ENCODE measurements at places on chromosomes 3 and 15.
A peak's percentile ranks its signal among the peaks of the same experiment; 100 is the strongest.

DNA sequence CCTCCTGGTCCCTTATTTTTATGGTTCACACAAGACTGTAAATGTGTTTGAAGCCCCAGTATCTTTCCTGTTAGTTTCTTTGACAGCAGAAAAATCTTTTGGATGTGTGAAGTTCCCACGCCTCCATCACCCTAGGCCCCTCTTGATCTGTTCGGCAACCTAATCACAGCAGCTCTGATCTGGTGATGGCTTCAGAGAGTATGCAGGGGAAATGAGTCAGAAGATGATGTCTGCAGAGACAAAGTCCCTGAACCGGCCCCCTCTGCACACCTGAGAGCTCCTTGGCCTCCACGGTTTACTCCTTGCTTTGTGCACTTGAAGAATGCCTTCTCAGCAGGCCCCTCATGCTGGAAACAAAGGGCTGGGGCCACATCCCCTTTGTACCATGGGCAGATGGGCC, 63.5 kb downstream of the CLDN11 start:
- DNase-seq = no peak

- DNase-seq = no peak
Observed at GRCh38 chr3:72889310-72890165, 1.7 kb downstream of the GXYLT2 start.

DNA sequence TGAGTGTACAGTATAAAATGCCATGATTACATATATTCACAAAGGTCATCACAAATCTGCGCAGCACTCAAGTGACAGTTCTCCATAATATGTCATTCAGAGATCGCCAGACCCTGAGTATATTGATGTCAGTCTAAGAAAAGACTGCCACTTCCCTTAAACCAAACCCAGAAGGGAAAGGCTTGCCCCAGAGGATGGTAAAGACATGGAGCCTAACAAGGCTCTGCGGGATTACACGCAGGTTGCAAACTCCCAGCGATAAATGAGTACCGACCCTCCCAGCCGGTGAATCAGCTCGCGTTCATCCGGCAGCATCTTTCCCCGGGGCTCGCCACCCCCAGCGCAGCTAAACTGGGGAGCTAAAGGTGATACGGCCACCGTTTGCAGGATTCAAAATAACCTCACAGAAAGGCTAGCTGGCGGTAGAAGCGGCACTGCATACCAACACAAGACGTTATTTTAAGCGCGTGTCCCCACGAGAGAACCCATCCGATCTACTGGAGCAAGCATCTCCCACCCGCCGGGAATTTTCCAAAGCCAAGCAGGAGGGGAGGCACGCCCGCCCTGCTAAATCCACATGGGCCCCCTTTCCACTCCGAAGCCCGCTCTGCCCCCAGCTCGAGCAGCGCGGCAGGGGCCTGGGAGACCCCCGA, 643 bp downstream of the MYO5A start:
- DNase-seq = peak; percentile 63

DNA sequence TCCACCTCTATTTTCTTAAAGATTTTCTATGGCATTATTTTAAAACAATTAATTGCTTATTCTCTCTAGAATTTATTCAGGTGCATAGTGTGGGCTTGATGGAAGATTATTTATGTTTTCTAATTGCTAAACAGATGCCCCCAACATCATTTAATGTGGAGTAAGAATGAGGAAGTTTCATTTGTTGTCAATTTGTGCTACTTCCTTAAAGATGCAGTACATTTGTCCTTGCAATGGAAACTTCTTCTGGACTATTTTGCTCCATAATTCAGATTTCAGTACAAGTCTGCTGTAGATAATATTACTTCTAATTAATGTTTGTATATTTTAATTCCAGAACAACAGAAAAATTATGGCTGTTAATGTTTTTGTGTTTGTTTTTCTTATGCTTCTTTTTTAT, 104.8 kb downstream of the TGFBR2 start:
- DNase-seq = no peak

GRCh38 chr3:43752905-43753304, 62.2 kb downstream of the ABHD5 start:
- no peak for DNase-seq

DNA sequence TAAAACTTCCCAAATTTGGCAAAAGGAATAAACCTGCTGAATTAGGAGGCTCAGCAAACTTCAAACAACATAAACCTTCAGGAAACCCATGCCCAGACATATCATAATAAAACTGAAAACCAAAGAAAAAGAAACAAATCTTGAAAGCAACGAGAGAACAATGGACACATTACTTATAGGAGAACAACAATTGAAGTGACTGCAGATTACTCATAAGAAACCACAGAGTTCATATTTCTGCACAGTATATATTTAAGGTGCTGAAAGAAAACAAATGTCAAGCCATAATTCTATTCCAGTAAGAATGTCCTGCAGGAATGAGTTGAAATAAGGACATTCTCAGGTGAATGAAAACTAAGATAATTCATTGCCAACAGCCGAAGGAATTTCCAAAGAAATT, 80.8 kb upstream of the PROK2 start:
- no peak for DNase-seq

- no peak for DNase-seq
Observed at GRCh38 chr3:71463617-71464016, 119.9 kb downstream of the FOXP1 start.

- no peak for DNase-seq
Observed at GRCh38 chr3:66401157-66401550, 99.7 kb downstream of the LRIG1 start.

DNA sequence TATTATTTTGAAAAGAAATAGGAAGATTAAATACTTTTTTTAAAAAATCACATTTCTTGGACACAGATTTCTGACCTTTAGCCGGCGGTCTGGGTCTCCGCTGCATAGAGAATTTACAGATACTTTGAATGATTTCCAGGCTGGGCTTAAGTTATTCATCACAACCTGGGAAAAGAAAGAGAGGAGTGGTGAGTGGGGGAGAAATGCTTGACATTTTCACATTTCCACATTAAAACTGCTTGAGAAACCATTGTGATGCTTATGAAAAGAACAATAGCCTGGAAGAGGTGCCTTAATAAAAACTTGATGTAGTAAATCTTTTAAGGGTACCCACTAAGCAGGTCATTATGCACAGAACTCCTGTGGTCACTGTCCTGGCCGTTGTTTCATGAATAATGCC, 166.8 kb upstream of the MRPL3 start:
- no peak for DNase-seq

GRCh38 chr15:32669896-32670611, 28.5 kb downstream of the SCG5 start:
- no peak for DNase-seq

- DNase-seq = no peak
Observed at GRCh38 chr3:35498506-35499210, 140.7 kb upstream of the ARPP21 start.

- DNase-seq = no peak
Observed at GRCh38 chr3:143726727-143727126, 121.5 kb downstream of the SLC9A9 start.

- no peak for DNase-seq
Observed at GRCh38 chr15:66644000-66644787, 57.8 kb upstream of the SMAD6 start.

GRCh38 chr15:63379492-63380150, 2.0 kb downstream of the CA12 start:
- DNase-seq = no peak

GRCh38 chr3:70992131-70992530, 591.4 kb downstream of the FOXP1 start:
- DNase-seq = no peak

DNA sequence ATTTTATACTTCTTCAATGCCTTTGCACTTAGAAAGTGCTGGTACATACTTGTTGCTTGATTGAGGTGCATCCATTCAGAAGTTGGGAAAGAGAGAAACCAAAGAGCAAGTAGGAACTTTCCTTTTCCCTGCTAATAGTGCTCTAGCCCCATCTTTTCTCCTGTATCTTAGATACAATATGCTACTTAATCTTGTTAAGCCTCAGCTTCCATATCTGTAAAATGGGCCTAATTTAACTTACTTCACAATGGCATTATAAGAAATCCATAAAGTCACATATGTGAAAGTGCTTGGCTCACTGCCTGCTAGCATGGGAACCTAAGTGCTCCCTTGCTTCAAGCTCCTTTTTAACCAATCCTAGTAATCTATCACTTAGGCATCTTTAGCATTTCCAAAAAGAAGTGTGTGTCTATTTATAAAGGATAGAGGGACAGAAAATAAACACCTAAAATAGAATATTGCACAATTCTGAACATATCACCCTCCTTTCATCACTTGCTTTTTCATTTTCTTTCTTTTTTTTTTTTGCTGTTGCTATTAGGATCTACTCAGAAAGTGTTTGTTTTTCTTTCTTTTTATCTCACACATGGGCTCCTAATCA, 28.1 kb downstream of the KCNAB1 start:
- no peak for DNase-seq

DNA sequence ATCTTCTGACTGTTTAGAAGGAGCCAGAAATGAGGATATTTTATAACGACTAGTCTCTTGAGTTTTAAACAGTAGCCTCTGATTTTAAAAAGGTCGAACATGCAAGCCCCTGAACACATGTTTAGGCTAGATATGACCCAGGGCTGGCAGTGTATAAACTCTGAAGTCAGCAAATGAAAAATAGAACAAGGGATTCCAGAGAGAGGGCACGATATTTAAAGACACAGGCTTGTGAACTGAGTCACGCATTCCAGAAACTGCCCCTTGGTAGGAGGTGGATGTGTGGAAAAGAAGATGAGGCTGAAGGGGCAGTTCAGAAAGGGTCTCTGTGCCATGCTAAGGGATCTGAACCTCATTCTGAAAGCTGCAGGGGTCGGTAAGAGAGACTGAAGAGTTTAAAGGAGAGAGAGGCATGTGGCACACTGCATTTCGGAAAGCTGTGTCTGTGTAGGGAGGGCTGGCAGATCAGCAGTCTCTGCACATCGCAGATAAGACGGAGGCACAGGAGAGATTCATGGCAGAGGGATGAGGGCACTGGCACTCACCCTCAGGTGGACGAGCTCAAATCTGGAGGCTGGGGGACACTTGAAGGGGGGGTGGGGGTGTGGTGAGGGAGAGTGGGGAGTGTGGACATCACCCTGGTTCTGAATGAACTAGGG, 22.1 kb downstream of the ST8SIA2 start:
- no peak for DNase-seq

DNA sequence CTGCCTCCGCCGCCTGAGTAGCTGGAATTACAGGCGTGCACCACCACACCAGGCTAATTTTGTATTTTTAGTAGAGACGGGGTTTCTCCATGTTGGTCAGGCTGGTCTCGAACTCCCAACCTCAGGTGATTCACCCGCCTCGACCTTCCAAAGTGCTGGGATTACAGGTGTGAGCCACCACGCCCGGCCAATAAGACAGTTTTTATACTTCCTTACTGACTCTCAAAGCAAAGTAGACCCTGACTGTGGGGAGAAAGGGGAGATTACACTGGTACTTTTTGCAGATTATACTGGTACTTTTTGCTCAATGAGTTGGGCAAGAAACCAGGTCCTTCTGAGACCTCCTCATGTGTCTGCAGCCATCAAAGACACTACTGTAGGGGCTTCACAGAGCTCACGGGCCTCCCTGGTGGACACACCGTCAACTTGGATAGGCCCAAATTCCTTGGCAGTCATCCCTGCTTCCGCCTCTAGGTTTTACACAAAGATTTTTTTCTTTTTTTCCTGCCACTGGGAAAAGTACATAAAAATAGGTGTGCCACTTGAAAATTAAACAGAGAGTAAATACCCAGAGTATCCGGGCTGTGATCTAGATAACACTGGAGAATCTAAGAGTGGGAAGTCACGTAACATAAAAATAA, 143.3 kb upstream of the WNT5A start:
- no peak for DNase-seq

GRCh38 chr3:38586546-38587520, 62.7 kb downstream of the SCN5A start:
- no peak for DNase-seq

DNA sequence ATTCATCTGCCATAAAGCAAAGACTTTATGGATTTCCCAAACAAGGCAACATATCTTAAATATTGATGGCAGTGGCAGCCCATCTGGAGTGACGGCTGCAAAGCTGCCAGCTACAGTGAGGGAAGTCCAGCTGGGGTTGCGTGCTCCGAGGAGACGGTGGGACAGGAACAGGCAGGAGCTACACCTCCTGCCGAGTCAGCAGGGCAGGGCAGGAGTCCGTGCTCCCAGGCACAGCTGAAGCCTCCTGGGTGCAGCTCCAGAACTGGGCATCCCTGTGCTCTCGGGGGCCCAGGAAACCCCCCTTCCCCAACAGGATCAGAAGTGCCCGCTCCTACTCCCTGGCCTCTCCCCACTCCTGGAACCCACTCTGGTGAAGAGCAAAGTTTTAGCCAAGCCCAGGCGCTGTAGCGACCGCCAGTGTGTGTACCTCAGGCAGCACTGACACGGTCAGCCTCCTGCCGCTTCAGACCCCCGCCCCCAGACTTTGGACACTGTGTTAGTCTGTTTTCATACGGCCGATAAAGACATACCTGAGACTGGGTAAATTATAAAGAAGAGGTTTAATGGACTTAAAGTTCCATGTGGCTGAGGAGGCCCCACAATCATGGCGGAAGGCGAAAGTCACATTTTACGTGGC, 556.4 kb upstream of the CCDC54 start:
- DNase-seq = no peak

DNA sequence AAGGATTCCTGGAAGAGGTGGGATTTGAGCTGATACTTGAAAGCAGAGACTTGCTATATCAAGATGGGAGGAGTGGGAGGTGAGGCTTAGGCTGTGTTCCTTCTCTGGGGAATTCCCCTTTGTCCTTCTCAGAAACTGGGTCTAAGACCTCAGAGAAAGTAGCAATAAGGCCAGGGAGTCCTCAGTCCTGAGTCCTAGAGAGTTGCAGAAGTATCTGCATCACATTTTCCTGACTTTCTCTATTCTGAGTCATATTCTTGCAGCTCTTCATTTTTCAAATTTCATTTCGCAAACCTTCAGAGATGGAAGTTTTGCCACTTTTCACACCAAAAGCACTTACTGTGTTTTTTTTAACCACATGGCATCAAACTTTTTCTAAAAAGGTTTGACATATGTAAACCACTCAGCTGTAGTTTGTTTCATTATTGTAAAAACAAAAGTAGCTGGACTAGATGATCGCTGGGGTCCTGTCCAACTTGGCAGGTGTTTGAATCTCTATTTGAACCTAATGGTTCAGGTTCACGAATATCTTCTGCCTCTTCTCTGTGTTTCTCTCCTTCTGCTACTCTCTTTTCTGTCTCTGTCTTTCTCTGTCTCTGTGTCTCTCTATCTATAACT, 21.3 kb downstream of the COLQ start:
- DNase-seq = peak; percentile 28

DNA sequence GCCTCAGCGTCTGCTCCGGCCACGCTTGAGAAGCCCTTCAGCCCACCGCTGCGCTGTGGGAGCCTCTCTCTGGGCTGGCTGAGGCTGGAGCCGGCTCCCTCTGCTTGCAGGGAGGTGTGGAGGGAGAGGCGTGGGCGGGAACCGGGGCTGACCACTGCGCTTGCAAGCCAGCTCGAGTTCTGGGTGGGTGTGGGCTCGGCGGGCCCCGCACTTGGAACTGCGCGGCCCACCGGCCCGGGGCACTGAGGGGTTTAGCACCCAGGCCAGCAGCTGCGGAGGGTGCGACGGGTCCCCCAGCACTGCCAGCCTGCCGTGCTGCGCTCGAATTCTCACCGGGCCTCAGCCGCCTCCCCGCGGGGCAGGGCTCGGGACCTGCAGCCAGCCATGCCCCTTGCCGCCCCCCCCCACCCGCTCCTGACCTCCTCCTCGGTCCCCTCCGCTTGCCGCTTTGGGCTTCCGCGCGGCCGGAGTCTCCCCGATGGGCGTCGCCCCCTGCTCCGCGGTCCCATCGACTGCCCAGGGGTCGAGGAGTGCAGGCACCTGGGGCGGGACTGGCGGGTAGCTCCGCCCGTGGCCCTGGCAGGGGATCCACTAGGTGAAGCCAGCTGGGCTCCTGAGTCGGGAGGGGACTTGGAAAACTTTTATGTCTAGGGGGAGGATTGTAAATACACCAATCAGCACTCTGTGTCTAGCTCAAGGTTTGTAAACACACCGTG, 106.7 kb downstream of the RAP2B start:
- no peak for DNase-seq
